T-helper 2 cell (primary cell): ENCODE measurements at places on chromosomes 13 and 19.

DNA sequence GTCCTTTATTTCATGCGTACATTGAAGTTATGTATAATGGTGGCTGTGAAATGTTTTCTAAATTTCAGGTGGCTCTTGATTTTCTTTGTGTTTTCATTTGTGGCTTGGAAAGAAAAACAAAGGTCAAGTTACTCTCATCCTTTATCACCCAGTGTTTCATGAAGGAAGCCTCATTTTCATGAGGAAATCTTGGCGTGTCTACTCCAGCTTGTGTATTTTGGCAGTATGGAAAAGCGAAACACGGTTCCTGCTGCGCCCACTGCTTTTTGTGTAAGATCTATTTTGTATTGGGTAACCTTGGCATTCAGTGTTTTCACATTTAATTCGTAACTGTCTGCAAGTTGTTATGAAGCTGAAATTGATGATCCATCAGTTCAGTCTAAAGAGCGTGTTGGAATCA, 147.0 kb upstream of the RNF113B start:
- no peak for DNase-seq

DNA sequence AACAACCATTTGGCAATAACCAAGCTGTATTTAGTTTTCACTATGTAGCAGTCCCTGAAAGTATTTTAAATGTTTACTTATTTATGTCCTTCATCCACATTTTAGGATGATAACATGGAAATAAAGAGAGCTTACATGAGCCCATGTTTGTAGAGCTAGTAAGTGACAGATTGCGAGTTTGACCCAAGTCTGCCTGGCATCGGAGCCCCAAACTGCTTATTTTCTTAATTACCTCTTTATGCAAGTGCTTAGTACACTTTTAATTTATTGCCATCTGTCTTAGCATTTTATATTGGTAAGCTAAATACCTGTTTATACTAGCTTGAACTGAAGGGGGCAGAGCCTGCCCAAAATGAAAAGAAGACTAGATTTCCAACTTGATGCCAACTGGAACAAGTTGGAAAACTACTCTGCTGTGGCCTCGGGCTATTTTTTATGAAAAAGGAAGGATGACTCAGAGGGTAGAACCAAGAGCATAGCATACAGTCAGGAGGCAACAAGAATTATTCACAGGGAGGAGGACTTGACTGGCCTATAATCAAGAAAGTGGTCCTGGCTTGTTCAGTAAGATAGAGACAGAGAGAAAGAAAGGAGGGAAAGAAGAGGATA, 150.2 kb downstream of the NDFIP2 start:
- no peak for DNase-seq

- DNase-seq: no peak
Measured at GRCh38 chr13:44752164-44752563, 176.0 kb upstream of the TSC22D1 start.

GRCh38 chr19:3183721-3184641, 1.7 kb upstream of the NCLN start:
- no peak for DNase-seq

DNA sequence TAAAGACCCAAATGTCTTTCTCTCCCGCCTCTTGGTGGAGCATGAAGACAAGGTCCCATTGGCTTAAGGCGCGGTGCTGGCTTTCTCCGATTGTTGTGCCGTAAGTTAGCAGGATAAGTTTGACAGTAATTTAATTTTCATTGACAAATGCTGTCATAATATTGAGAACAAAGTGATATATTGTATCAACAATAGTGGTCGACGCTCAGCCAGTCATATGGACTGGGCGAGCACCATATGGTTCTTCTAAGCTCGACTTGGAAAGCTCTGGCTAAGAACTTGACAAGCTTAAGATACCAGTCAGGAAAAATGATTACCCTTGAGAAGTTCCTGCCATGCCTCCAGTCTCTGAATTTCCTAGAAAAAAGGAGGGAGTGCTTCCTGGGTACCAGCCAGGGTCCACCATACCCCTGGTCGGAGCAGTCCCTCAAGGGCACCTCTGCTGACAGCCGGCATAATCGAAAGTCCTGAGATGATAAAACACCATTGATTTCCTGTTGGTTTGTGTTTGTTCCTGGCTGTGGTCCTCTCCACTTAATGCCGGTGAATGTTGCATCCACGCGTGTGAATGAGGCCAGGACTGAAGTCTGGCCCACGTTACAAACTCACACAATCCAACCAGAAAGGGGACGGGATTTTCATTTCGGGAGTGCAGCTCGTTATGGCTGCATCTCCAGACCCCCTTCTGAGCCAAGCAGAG, 262.1 kb downstream of the ZNF536 start:
- DNase-seq: no peak

GRCh38 chr19:47444388-47444821, 25.1 kb upstream of the MEIS3 start:
- no peak for DNase-seq

DNA sequence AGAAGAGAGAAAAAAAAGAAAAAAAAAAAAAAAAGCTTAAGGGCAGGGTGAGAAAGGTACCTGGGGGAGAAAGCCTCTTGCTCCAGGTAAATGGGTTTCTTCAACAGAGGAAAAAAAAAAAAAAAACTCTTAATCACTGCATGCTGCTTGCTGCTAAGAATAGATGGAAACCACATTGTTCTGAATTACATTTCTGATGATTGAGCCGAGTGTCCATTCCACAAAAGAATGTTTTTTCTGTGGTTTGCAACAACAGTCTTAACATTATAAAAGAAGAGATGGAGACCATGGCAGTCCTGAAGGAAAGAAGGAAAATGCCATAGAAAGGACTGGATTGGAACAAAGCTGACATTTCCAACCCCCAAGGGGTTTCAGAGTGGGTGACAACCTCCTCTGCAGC, 1312.7 kb downstream of the SLITRK1 start:
- no peak for DNase-seq

- no peak for DNase-seq
Measured at GRCh38 chr13:22793598-22794134, 387.1 kb upstream of the SGCG start.

GRCh38 chr19:31821346-31821745, 472.1 kb upstream of the TSHZ3 start:
- DNase-seq: no peak

GRCh38 chr19:4583961-4584669, 24.6 kb upstream of the SEMA6B start:
- DNase-seq: no peak

DNA sequence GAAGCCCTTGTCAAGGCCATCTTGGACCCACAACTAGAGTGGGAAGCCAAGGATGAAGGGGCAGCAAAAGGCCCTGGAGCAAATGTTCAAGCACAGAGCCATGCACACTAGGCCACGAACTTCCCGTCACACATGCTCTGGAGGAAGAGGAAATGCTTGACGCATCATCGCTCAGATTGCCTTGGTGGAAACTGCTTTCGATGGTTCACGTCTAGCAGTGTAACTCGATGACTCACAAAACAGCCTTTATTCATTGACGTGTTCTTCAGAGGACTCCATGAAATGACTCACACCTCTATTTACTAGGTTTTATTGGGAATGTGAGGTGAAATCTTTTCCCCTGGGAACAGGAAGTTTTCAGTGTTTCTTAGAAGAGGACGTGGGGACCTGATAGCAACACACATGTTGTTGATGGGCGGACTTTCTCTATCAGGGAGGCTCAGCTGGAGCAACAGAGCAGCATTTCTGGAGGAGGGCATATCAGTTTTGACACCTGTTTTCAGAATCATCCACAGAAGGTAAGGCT, 79.8 kb upstream of the FLT1 start:
- no peak for DNase-seq

- no peak for DNase-seq
Measured at GRCh38 chr13:95207769-95208366, 93.4 kb downstream of the ABCC4 start.

- DNase-seq: no peak
Measured at GRCh38 chr13:74250738-74251190, 116.6 kb upstream of the KLF12 start.

- DNase-seq: no peak
Measured at GRCh38 chr13:96816261-96816660, 178.0 kb downstream of the OXGR1 start.

DNA sequence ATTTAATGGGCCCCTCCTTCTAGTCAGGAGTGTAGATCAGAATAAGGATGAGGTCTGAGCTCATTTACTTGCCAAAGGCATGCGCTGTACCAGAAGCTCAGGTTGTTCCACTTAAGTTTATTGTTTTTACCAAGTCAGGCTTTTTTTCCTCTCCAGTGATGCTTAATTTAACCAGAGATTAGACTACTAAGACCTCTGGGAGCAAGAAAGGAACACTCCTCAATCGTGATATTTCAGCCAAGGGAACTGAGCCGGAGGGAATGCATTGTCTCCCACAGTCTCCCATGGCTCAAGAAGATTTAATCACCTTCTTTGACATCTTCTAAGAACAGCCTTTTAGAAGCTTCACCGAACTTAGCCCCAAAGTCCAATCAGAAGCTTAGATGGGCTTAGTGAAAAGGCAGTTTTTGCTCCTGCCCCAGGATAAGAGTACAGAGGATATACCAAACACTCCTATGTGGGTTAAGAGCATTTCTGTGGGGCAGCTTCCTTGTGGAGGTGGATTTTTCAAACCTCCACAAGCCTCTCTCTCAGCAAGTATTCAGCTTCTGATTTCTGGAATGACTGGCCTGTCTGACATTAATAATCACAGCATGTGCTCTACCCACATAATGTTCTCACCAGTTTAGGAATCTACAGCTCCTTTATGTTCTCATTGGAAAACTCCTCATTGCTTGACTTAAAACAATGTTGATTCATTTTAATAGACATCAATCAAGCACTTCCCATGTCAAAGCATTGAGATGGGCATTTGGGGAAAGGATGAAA, 322.7 kb downstream of the SUCLA2 start:
- no peak for DNase-seq

GRCh38 chr19:928471-929202, 2.8 kb downstream of the ARID3A start:
- DNase-seq: no peak

GRCh38 chr13:93244918-93245280, 18.3 kb downstream of the GPC6 start:
- DNase-seq: no peak

GRCh38 chr19:8451885-8452284, 7.1 kb downstream of the HNRNPM start:
- no peak for DNase-seq

DNA sequence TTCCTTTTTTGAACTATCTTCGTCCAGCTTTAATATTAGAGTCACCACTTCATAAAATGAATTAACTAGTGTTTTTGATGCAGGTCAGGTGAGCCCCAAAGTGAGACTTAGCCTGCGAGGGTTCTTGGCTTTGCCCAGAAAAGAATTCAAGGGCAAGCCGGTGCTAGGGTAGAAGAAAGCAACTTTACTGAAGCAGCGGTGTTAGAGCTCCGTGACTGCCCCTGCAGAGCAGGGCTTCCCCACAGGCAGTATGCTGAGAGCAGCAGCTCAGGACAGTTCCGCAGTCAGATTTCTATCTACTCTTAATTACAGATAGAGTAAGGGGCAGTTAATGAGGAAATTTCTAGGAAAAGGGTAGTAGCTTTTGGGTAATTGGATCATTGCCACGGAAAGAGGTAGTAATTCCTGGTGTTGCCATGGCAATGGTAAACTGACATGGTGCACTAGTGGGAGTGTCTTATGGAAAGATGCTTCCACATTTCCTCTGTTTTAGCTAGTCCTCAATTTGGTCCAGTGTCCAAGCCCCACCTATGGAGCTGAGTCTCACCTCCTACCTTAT, 432.2 kb upstream of the ZNF507 start:
- DNase-seq: no peak

DNA sequence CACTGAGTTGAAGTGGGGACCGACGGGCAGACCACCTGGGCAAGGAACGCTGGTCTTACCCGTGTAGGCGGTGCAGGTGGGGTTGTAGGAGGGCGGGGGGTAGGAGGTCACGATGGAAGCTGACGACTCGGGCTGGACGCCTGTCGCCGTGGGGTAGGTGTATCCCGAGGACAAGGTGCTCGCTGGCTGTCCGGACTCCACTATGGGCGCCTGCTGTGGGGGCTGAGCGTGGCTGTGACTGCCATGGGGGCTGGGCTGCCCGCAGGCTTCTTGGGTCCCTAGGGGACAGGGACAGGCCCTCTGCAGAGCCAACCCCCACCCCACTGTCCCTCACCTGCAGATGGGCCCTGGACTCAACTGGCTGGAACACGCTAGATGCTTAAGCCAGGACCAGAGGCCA, 37.2 kb downstream of the ZFR2 start:
- no peak for DNase-seq

DNA sequence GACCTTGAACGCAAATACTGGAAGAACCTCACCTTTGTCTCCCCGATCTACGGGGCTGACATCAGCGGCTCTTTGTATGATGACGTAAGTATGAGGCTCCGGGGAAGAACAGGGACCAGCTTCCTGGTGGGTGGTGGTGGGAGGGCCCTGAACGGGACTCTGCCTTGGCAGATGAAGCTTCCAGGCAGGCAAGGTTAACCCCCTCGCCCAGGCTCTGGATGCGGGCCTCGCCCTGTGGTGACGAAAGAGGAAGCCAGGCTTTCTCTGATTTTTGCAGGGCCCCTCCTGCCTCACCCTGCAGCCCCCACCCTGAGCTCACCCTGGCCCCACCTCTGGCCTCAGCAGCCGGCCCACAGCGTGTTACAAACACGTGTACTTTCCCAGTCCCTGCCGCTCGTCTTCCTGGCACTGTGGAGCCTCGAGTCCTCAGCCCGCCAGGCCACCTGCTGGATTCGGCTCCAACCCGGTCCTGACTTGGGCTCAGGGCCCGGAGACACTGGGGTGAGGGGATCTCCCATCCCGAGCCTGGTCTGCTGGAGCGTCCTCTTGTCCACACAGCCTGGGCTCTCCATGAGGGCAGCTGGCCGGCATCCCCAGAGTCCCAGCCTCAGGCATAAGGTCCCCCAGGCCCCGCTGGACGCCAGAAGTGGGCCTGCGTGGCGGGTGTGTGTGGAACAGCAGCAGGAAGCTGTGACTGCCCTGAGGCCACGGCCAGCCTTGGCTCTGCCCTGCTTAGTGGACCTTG, 72.4 kb downstream of the KDM4B start:
- DNase-seq: no peak

- no peak for DNase-seq
Measured at GRCh38 chr13:82294226-82294625, 1588.0 kb downstream of the SLITRK1 start.

- no peak for DNase-seq
Measured at GRCh38 chr19:51440846-51441409, 17.3 kb downstream of the SIGLEC8 start.

- DNase-seq: no peak
Measured at GRCh38 chr13:37954191-37954590, 84.6 kb upstream of the TRPC4 start.

DNA sequence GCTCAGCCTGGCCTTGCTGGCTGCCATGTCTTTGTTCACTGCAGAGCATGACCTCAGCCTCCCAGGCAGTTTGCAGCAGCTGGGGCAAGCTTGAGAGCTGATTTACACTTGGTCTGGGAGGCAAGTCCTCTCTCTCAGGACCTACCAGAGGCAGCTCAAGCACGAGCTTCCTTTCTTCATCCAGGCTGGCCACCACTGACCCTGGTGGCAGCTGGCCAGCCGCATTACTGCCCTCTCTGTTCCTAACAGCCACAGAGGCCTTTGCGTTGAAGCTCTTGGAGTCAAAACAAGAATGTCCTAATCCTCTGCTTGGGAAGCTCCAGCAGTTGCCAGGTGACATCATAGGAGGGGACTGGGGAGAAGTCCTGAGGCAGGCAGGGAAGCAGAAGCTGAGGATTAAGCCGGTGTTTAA, 85.7 kb downstream of the NUFIP1 start:
- no peak for DNase-seq
